ENCODE measurements at places on chromosomes 3 and 15. TPM values are rescaled to one million over a fixed set of nuclear protein-coding genes. Genes with fewer than 3 reads are reported as not detected.

Gene ATP13A5
- total RNA-seq: not detected

Gene ZNF860
- total RNA-seq: 1.0 TPM

Gene UROC1
- total RNA-seq: not detected

Gene ALS2CL
- 0.87 TPM for total RNA-seq

Gene TMIE
- total RNA-seq: not detected

Gene TMEM207
- total RNA-seq: not detected

Gene MAPK6
- 56.7 TPM for total RNA-seq

Gene SEMA5B
- total RNA-seq: not detected
